ENCODE measurements at places on chromosomes 7 and 10.
A peak's percentile ranks its signal among the peaks of the same experiment; 100 is the strongest.

GRCh38 chr10:60914690-60915141 lies 29.3 kb downstream of the RHOBTB1 start:
- no peak for DNase-seq

DNA sequence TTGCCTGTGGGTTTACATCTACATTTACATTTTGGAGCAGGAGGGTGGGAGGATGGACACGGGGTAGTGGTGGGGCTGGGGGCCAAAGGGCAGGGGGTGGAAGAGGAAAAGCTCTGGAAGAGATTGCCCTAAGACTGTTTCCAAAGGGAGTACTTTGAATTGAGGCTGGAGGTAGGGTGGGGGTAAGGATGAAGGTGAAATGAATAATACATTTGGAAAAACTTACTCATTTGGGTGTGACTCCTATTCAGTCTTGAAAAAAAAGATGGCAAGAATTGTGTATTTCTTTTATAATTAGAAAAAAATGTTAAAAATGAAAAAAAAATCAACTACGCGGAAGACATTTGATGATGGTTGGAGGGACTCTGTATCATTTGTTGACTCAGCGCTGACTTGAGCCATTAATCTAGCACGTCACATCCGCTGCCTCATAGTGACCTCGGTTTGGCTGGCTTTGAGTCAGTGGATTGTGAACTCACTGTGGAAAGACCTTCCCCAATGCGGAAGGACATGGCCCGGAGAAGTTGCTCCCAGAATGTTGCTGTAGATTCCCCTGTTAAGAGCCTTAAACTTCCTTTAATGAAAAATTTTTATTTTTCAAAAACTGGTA lies 2.8 kb downstream of the FAM180A start:
- DNase-seq, result no peak

- DNase-seq, result no peak
Measured at GRCh38 chr10:62250594-62251198, 17.9 kb downstream of the RTKN2 start.

DNA sequence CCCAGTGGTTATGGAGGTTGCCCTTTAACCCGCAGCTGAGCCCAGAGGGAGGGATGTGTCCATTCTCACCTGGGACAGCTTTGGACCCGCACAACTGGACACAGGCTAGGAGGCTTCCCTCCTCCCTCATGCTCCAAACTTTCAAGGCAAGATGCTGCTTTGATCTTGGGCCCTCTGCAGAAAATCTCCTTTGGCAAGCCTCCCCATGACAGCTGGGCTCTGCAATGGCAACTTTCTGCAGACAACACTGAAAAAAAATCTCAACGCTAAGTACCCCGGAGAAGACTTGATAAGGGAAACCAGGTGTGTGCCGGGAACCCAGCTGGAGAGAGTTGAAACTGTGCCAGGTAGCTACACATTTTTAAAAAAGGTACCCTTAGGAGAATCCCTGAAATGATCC lies 610.1 kb downstream of the LRMDA start:
- no peak for DNase-seq

DNA sequence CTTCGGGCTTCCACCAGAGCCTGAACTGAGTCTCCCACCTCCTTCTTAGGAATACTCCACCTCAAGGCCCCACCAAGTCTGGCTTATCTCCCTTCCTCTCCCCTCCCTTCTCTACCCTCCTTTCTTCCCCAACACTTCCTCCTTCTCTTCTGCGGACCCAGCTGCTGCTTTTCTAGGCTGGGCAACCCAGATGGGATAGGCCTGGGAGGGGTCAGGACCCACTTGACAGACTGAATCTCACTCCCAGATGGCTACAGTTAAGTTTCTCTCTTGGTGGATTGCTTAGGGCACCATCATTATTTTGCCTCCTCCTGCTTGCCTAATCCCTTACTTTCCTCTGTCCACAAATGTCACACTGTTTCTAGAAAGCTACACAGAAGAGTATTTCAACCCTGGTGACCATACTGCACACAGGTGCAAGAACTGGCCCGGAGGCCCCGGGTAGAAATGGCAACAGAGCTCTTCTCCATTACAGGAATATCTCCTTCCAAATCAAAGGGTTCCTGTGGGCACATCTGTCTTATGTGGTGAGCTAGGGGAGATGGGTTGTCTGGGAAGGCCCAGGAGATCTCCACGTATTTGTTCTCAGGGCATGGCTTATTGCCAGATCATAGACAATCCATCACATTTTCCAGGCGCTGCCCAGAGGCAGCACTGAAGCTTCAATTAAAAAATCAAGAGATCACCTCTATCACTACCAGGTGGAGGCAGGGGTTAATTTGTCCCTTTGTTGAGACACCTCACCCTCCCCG lies 5.1 kb upstream of the HOXA11 start:
- DNase-seq, result no peak

DNA sequence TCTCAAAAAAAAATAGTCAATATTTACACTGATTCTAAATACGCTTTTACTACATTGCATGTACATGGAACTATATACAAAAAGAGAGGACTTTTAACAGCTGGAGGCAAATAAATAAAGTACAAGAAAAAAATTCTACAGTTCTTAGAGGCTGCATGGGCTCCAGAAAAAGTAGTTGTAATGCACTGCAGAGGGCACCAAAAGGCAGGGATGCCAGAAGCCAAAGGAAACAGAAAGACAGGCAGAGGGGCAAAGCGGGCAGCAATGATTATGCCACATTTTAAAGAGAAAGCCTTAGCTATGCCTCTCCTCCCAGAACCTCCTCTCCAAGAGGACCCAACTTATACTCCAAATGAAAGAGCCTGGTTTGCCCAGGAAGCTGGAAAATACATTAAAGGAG lies 11.6 kb upstream of the ADCK2 start:
- DNase-seq, result no peak

GRCh38 chr10:120989279-120989678 lies 138.1 kb downstream of the WDR11 start:
- DNase-seq, result no peak

GRCh38 chr7:138001529-138002095 lies at the start of gene CREB3L2:
Gene CREB3L2 (minus strand): TSS chr7:138002086. CDS start chr7:138001705, 381 bp downstream.
- no peak for DNase-seq

DNA sequence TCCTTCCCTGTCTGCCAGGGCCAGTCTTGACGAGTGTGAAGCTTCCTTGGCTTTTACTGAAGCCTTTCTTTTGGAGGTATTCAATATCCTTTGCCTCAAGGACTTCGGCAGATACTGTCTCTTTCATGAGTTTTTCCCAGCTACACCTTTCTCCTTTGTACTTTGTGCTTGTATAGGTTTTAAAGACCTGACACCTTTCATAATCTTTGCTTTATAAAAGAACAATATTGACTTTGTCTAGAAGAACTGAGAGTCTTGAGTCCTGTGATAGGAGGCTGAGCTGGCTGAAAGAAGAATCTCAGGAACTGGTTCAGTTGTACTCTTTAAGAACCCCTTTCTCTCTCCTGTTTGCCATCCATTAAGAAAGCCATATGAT lies 41.3 kb upstream of the CC2D2B start:
- no peak for DNase-seq

DNA sequence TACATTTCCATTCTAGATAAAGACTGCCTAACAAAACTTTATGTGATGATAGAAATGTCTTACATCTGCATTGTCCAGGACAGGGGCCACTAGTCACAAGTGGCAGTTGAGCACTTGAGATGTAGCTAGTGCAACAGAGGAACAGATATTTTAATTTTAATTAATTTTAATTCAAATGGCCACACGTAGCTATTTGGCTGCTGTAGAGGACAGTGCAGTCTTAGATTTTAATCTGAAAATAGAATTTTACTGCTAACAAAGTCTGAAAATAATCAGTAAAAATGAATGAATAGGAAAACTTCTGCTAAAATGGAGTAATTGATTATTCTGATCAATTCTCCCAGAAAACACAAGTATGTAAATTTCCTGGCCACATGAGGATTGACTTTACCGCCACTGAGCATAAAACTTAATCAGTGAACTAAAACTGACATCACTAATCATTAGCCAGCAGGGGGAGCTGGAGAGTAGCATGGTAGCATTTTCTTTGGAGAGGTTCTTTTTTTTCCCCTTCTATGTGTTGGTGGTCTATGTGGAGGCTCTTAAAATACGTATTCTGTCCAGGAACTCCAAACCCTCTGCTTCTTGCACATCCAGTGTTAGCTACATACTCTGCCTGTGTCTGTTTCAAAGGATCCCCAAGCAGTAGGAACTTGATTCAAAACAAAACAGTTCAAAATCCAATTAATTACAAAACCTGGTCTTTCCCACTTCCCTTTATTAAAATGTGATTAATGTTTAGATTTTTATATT lies 52.1 kb downstream of the TSPAN12 start:
- peak; percentile 79 for DNase-seq

DNA sequence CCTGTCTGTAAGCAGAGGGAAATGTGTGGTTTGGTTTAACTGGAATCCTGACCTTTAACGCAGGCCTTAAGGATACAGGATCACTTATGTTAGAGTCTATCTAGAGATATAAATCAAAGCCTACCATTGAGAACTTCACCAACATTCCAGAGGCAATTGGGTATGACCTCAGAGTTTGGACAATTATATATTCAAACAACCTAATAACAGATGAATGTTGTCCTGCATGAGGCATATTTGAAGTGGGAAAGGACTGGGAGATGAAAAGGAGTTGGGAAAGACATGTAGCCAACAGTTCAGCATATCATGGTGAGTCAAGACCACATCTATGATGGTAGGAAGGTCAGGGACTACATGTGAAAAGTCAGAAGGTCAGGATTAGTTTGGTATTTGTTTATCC lies 274.2 kb downstream of the DOCK4 start:
- no peak for DNase-seq

DNA sequence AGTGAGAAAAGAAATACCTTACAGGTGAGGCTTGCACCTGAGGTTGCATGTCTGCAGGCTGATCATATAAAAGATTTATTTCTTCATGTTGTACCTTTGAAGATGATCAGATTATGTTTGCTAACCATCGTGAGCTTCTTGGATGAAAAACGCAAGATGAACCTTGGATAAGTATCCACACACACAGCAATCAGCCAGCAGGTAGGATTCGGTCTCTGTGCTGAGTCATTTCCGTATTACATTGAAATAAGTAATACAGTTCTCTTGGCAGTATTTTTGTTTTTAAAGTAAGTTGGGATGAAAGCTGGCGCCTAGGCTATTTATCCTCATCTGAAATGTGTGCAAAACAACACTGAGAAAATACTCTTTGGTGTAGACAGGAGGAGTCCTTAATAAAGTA lies 109.0 kb upstream of the PRKCQ start:
- no peak for DNase-seq

DNA sequence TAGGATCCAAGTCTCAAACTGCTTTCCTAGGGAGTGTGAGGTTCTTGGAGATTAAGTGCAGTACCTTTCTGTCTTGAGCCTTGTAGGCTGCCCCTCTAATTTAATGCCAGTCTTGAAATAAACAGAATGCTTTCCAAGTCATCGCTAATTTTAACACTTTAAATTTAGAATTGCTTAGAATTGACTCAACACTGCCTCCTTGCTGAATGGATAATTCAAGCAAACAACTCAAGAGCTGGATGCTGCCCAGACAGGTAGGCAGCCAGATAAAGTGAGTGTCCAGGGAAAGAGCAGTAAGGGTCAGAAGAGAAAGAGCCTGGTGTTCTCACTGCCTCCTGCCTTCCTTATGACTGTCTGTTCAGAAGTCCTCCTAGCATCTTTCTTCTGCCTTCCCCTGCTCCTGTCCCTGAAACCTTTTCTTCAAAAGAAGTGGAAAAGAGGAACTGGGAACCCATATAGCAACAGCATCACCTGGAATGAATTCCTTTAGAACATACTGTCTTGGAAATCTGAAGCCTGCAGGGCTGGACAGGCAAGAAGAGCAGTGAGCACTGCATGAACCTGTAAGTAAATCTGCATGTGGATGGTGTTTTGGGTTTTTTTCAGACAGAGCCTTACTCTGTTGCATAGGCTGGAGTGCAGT lies 3.1 kb upstream of the GOT1 start:
- no peak for DNase-seq

- no peak for DNase-seq
Measured at GRCh38 chr10:129741280-129741977, 222.6 kb downstream of the EBF3 start.

All from brain (organoid and tissue), 16 donors.